ENCODE measurements at places on chromosomes 16 and 17.

DNA sequence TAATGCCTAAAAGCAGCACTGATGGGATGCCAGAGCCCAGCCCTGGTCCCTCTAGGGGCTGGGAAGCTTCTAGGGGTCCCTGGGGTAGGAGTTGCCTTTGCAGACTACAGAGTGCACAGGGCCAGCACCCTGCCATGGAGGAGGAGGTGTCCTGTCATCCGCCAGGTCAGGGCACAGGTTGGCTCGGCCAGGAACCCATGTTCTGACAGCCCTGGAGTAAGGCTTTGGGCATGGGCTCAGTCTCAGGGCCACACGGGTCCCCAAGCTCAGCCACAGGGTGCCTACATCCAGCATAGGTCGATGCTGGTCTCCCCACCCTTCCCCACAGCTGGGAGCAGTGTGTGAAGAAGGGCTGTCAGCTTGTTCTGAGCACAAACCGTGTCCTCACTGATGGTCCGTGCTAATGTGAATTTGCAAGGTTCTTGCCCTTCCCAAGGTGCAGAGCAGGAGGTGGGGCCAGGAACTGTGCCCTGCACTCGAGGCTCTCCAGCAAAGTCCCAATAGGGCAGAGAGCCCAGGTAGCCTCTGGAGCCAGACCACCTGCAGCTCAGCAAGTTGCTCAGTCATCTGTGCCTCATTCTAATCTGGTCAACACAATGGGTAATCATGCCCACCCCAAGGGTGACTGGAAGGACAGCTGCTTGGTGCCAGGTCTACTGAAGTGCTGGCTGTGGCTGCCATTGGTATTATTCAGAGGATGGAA is 72.8 kb downstream of the AMFR start:
- DNase-seq: no peak

- DNase-seq: no peak
These were observed 8.9 kb downstream of the SPG7 start for GRCh38 chr16:89517128-89517527.

DNA sequence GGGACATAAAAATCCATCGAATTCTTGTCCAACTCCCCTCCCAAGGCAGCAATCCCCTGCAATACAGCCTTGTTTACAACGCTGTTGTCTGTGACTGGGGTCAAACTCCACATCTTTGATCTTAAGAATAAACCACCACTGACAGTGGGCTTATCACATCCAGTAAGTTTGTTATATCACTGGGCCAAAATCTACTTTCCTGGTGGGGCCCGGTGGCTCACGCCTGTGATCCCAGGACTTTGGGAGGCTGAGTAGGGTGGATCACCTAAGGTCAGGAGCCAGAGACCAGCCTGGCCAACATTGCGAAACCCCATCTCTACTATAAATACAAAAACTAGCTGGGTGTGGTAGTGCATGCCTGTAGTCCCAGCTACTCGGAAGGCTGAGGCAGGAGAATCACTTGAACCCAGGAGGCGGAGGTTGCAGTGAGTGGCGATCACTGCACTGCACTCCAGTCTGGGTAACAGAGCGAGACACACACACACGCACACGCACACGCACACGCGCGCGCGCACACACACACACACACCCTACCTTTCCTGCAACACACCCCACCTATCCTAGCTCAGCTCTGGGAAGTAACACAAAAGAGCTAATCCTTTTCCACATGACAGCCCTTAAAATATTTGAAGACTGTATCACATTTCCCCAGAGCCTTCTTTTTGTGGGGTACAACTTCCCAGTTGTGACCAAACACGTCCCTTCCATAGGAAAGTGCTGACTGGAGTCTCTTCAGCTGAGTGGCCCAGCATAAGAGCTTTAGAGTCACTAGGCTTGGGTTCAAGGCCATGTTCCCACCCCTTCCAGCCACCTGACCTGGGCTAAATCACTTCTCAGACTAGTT is 20.9 kb upstream of the ABCC1 start:
- DNase-seq: no peak

DNA sequence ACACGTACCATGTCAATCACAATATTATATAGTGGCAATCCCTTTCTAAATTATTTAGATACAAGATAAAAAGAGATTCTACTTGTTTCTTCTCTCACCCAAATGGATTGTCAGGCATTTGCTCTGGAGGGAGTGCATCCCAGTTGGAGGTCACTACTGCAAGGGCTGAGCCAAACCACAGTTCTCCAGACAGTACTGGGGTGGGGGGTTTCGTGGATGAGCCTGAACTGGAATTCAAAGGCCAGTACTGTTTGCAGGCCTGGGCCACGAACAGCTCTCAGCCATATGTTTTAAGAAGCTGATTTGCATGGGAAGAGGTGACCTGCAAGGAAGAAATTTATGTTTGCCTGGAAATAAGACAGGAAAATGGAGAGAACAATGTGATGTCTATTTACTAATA is 314.9 kb downstream of the PMP22 start:
- no peak for DNase-seq

DNA sequence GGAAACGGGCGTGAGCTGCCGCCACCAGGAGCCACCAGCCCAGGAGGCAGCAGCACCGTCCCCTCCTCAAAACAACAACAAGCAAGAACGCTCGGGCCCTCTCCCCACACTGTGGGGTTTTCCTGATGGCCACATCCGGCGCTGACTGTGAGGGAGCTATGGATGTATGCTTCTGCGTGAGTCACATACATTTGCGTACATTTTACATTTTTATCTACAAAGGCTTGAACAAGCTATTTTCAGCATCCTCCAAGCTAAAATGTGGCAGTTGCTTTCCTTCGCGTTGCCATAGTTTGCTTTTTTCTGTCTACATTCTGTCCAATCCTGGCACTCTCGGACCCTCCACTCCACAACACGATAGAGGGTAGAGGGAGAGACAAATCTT is 2.0 kb upstream of the ABR start:
- DNase-seq: no peak

GRCh38 chr17:58327363-58328194 is 1.0 kb downstream of the TSPOAP1 start:
- no peak for DNase-seq

GRCh38 chr17:43543771-43544575 is 2.2 kb downstream of the ETV4 start:
- DNase-seq: no peak

DNA sequence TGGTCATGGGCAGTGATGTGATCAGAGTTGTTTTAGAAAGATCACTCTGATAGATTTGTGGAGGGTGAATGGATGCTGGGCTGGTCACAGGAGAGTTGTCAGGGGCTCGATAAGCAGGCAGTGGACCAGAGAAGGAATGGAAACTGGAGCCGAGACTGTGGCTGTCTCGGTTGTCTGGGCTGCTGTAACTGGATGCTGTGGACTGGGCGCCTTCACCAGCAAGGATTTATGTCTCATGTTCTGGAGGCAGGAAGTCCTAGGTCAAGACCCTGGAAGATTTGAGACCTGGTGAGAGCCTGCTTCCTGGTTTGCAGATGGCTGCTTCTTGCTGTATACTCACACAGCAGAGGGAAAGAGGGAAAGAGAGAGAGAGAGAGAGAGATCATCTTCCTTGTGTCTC is 203.6 kb downstream of the HS3ST4 start:
- no peak for DNase-seq

DNA sequence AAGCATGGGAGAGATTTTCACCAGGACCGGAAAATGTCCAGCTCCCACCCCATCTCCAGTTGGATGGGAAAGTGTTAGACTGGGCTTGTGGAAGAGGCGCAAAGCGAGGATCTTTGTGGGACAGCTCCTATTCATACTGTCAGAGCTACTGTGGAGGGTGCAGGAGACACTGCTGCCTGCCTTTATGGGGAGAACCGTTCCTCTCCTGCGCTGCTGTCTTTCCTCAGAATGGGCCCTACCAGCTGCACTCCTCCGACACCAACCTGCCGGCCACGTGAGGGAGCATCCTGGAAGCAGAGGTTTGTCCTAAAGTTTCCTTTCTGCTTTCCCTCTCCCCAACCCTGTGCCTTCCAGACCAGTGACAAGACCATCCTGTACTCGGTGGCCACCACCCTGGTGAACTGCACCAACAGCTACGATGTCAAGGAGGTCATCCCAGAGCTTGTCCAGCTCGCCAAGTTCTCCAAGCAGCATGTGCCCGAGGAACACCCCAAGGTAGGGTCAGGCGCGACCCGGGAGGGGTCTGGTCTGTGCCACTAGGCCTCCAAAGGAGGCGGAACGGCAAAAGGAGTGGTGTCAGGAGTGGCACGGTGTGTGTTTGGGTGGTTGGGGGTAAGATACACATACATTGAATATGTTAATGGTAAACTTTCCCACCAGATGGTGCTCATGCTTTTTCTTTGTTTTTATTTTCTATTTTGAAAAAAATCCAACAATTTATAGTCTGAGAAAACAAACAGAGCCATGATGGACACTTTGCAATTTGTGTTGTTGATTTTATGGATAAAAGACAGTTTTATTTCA is 23.0 kb downstream of the SLC35G3 start:
- DNase-seq: peak; percentile 6

- DNase-seq: peak; percentile 14
These were observed 806 bp upstream of the CYB561 start for GRCh38 chr17:63446753-63447470.

GRCh38 chr16:86978445-86979030 is 338.7 kb downstream of the C16orf95 start:
- no peak for DNase-seq

DNA sequence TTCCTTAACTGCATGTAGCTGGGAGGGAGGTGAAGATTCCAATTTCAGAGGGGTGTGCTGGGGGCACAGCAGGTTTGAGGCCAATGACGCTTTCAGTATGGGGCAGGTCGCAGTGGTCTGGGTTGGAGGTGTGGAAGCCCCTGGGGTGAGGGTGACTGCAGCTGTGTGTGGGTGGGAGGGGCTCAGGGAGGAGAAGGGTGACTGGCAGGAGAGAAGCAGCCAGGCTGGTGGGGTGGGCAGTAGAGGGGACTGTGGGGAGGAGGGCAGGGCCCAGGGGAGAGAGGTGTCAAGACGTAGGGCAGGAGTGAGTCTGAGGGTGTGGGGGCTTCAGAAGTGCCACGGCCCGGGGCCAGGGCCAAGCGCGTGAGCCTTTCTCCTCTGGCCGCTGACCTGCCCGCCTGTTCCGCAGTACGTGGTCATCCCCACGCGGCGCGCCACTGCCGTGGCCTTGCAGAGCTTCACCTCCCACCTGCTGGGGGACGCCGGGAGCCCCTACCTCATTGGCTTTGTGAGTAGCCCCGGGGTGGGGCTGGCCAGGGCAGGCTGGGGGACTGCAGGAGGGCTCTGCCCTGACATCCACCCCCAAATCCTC is 19.4 kb downstream of the MYBBP1A start:
- no peak for DNase-seq

DNA sequence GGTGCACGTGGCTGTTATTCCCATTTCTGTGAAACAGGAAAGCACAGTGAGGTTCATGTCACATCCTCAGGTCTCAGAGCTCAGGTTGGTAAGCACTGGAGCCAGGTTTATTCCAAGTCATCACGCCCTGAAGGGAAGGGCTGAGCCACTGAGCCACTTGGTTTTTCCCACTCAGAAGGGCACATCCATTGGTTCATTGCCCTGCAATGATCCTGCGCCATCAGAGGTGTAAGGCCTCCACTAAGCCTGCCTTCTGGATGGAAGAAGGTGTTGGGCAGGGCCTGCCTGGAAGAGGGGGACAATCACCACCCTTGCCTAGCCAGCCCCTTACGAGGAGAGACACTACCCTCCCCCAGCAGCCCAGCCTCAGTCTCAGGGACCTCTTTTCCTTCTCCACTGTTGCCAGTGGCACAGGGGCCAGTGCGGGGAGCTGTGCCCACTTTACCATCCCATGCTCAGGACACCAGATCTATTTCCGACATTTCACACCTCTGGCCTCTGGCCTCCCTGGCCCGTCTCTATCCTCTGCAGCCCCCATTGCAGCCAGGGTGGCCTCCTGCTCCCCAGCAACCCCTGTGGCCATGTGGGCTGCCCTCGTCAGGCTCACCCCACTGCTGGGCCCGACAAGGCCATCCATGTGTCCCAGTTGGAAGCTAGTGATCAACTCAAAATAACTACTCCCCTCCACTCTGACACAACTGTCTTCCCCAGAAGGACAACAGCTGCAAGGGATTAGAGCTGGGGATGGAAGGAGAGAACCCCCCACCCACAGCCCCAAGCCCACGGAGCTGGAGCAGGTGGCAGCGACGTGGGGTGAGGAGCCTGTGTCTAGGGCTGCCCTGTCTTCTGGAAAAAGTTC is 29.9 kb downstream of the CFAP20 start:
- no peak for DNase-seq

- DNase-seq: no peak
These were observed 55.9 kb upstream of the MGAT5B start for GRCh38 chr17:76812263-76812662.

- DNase-seq: no peak
These were observed 26.1 kb downstream of the LGALS3BP start for GRCh38 chr17:78953356-78954350.

Measured in DMS79 treated with DMSO at 0.1 percent for 48 hours (cell line).